ENCODE measurements at places on chromosomes 7 and 10.

DNA sequence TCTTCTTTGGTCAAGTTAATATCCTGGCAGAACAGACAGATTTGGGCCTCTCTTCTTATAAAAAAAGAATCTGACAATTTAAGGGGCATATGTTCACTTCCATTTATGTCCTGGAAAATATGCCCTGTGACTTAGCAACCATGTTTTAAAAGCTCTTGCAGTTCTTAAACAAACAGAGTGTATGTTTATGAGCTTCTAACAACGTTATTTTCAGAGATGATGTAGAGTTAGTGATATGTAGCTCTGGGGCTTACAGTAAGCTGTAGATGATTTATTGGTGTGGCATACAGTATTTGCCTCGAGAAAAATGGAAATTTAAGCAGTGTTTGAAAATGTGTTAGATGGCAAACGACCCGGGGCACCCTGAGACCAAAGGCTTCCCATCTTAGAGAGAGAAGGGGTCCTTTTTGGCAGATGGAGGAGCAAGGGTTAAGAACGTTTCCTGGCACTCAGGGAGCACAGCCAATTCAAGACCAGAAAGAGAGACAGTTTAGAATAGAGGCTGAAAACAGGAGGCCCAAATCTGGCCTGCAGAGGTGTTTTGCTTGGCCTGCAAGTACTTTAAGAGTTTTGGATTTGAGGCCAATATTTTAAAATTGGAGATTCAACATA, 397.5 kb downstream of the KCNMA1 start:
- no peak for DNase-seq

DNA sequence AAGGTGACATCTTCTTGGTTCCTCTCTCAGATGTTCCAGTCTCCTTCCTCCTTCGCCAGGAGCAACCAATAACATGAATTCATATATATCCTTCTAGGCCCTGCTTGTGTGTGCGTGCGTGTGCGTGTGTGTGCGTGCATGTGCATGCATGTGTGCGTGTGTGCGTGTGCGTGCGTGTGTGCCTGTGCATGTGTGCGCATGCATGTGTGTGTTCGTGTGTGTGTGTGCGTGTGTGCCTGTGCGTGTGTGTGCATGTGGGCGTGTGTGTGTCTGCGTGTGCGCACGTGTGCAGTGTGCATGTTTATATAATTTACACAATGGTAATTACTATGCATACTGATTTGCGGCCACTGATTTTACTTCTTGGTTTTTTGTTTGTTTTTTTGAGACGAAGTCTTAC, 43.9 kb upstream of the PTF1A start:
- no peak for DNase-seq

- no peak for DNase-seq
Observed at GRCh38 chr10:78445308-78445707, 411.6 kb downstream of the RPS24 start.

GRCh38 chr10:35185260-35186034, 58.8 kb downstream of the CREM start:
- DNase-seq, result no peak

DNA sequence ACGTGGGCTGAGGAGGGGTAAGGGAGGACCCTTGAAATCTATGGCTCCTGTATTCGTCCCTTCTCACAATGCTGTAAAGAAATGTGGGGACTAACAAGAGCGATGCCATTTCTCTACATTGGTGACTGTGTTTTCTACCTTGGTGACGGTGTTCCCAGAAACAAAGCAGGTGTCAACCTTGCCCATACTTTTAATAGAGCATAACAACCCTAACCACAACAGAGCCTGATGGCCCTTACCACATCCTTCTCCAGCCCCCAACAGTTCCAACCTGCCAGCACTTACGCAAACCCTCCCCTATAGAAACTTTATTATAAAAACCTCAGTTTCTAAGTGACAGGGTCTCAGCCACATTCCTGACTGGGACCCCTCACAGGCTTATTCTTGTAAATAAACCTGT, 28.2 kb upstream of the ADCYAP1R1 start:
- DNase-seq, result no peak

GRCh38 chr7:74173074-74173473, 1.1 kb upstream of the EIF4H start:
- no peak for DNase-seq

GRCh38 chr10:44745920-44746319, 165.2 kb upstream of the TMEM72 start:
- no peak for DNase-seq

DNA sequence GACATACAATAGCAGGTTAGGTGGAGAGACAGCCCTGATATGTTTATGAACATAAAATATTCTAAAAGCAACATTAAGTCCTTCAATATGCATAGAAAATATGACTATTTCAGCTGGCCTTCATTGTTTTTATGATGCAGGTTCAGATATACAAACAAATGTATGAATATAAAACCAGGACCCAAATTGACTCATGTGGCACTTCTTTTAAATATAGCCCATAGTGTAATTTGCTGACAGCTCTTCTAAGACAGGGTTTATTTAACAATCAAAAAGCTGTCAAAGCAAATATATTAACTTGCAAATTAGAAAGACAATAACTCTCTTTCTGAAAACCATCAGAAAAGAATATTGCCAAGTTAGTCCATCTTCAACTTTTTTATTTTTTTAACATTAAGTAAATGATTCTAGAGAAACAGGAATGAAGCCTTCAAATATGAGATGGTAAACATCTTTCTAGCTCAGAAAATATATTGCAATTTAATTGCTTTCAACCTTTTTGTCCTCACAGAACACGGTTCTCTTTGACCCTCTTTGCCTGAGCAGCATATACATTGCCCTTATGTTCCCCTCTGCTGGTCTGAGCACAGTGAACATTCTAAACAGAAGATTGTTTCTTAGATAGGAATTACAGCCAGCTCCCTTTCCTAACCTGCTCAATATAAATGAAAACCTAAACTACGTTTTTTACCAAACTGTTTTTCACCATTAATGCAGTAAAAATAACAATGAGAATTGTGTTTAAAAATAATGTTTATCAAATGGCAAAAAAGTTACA, 82.8 kb downstream of the CACNA2D1 start:
- DNase-seq, result no peak

DNA sequence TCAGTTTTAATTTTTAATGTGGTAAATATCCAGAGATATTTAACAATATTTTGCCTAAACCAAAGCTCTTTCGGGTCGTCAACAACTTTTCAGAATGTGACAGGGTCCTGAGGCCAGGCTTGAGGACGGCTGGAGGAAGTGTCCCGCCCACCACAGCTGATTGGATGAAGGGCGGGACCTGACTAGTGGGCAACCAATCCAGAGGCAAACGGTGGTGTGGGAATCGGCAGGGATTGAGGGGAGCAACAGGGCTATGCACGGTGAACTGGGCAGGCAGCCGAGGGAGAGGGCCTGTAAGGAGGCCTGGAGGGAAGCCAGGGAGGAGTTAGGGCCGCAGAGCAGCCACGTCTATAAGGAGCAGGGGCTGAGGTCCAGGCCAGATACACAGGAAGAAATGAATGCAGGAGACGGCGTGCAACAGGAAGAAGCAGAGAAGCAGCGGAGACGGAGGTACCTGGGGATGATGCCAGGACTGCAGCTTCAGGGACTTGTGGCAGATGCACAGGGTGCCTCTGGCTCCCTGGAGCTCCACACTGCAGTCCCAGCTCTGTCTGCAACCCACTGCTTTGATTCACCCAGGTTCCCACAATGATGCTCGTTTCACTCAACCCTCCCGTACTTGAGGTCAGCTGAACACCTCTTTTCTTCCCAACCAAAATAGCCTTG, 46.1 kb upstream of the ZMIZ1 start:
- DNase-seq, result no peak

- no peak for DNase-seq
Observed at GRCh38 chr7:23076772-23077171, 28.8 kb upstream of the KLHL7 start.

DNA sequence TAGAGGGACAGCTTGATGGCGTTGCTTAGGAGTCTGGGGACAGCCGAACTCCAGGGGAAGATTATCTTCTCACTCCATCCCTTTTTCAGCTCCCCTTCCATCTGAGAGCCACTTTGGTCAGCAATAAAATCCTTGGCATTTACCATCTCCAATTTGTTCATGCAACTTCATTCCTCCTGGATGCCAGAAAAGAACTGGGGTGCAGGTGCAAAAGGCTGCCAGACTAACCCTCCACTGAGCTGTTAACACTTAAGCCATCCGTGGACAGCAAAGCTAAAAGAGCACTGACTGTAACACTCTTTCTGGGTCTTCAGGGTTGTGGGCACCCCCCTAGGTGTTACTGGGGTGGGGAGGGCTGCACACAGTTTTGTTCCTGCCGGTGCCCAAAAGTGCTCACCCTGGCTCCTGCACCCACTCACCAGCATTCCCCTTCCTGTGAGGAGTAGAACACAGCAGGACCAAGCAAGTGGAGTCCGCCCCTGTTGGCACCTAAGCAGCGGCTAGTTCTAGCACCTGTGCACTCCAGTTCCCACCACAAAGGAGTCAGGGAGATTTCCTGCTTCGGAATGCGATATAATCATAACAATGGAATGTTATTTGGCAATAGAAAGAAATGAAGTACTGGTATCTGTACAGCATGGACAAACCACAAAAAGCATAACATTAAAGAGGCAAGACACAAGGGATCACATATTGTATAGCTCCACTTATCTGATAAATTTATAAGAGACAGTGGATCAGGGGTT, 95.1 kb downstream of the NPY start:
- no peak for DNase-seq

- DNase-seq, result peak; percentile 17
Observed at GRCh38 chr7:48084727-48085432, 4.2 kb upstream of the UPP1 start.

DNA sequence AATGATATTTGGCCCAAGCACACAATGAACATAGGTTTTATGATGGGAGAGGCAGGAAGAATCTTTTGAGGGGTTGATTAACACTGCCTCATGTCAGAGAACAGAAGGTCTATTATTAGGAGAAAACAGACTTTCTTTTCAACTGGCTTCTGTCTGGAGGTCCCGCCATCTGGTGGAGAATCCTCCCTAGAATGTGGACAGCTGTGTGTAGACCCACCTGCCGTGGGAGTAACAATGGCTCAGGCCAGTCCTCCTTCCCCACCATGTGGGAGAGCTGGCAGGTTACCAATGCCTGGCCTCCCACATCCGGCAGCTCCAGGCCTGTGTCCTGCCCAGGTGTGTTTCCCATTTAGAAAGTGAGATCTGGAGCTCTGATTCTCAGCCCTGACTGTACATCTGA, 70.4 kb upstream of the AOAH start:
- no peak for DNase-seq

- no peak for DNase-seq
Observed at GRCh38 chr10:131079314-131079713, 232.2 kb downstream of the TCERG1L start.

- no peak for DNase-seq
Observed at GRCh38 chr7:142866361-142867096, 11.7 kb downstream of the EPHB6 start.

DNA sequence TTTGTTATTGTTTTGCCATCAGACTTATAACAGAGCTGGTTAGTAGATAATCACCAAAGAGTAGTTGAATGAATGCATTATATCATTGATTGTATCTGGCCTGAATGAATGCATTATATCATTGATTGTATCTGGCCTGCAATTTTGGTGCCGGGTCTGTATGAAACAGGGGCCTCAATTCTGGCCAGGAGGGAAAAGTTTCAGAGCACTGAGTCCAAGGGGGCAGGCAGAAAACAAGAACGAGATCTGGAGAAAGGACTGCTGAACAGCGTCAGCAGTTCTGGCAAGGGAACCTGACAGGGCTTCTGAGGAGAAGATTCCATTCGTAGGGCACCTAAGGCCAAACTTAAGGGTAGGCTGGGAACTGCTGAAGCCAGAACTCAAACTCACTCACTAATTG, 128.0 kb downstream of the SEMA3C start:
- no peak for DNase-seq

GRCh38 chr7:31047313-31048146, 4.6 kb upstream of the ADCYAP1R1 start:
- DNase-seq, result no peak

- no peak for DNase-seq
Observed at GRCh38 chr10:108462005-108462404, 1297.5 kb upstream of the SORCS1 start.

DNA sequence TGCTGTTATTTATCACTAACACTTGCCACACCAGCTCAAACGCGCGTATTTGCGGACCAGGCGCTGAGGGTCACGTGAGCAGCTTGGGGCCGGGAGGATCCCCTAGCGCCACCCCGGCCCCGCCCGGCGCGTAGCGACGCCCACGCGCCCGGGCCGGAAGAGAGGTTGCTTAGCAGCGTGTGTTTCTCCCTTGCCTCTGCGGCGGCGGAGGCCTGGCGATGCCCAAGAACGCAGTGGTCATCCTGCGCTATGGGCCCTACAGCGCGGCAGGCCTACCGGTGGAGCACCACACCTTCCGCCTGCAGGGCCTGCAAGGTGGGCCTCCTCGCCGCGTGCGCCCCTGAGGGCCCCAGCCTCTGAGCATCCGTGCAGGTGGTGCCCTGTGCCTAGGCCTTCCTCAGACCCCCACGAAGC, at the start of gene C10orf53:
Gene C10orf53 (plus strand): TSS at position 172 of the 414 bp plus-strand sequence. CDS start 47 bp downstream, at position 219.
- DNase-seq, result no peak

DNA sequence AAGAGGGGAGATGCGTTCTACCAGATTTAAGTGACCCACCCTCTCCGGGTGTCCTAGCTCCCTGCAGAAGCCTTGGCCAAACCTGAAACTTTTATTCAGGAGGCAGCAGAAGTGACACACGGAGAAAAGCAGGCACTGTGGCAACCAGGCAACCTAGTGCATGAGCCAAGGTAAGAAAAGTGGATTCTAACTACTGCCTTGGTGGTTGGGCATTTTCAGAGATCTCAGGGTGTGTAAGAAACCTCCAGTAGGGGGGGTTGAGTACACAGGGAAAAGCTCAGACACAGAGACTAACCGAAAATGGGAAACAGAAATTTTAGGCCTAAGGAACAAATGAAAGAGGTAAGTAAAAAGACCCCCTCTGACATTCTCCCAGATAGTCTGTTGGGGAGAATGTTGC, 645.7 kb downstream of the ANKRD7 start:
- DNase-seq, result no peak

GRCh38 chr10:130660266-130660665, 524.1 kb downstream of the GLRX3 start:
- no peak for DNase-seq

- no peak for DNase-seq
Observed at GRCh38 chr7:128311013-128311412, 32.7 kb downstream of the RBM28 start.

DNA sequence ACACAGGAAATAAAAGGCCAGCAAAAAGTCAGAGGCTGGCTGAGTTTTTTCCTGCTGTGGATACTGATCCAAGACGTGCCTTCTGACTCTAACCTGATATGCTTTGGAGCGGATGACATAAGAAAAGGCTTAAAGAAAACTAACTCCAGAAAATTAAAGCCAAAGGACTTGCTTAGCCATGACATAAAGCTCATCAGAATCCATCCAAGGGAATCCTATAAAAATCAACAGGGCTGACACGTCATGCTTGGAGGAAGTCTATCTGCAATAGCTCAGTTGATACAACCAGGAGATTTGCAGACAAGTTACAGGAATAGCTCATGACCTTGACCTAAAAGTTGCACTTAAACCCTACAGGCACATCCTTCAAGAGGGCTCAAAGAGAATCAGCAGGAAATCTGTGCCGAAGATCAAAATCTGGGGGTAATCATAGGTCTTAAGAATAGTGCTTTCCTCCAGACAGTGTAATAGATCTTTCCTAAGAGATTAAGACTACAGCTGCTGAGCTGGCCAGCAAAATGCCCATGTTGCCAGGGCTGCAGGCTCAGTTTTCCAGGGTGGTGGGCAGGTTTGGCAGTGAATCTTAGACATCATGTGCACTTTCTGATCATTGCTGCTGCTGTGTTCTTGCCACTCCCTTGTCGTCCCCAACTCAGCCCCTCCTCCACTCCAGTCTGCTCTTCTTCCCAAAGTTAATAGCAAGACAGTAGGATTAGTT, 111.5 kb upstream of the SVIL start:
- DNase-seq, result no peak
